ENCODE measurements at places on chromosomes 7 and 10.

DNA sequence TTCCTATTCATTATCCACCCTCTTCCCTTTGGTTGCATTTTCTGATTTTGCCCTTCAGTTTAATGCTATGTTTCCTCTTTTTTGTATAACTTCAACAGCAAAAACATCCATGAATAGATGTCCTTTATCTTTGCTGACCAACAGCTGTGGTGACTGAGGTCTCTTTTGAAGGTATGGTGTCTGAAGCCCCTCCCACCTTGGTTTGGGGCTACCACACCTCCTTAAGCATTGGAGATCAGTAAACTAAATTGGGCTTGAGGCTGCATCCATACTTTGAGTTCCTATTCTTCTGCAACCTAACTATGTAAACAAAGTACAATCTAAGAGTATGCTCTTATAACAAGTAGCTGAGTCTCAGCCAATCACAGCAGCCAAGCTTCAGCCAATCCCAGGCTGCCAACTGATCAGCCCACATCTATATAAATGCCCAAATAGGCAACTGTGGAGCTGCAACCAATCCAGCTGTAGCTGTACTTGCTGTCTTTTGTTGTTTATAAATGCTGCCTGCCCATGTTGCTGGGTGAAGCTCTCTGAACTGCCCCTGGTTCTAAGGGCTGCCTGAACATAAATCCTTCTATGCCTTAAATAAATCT, 69.4 kb upstream of the PDLIM1 start:
- DNase-seq: no peak

GRCh38 chr10:78130966-78131710, 97.5 kb downstream of the RPS24 start:
- DNase-seq: no peak

- no peak for DNase-seq
Observed at GRCh38 chr10:118594392-118595063, 920 bp downstream of the PRLHR start.

GRCh38 chr7:36766451-36766850, 42.2 kb upstream of the AOAH start:
- no peak for DNase-seq

DNA sequence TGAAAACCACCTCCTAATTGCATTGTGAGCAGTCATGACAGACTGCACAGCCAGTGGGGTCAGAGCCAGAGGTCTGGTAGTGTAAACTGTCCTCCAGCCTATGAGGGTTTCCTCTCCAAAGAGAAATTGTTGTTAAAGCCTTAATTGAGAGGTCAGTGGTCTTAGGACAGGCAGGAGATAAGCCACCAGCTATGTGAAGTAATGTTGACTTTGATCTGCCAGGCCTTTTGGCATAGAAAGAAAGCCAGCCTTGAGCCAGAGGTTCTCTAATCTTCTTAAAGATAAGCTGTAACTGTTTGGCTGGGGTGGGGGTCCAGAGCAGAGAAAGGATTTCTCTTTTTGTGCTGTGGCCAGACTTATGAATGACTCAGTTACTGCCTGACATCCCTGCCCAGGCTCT, 248.4 kb downstream of the WDR11 start:
- no peak for DNase-seq

DNA sequence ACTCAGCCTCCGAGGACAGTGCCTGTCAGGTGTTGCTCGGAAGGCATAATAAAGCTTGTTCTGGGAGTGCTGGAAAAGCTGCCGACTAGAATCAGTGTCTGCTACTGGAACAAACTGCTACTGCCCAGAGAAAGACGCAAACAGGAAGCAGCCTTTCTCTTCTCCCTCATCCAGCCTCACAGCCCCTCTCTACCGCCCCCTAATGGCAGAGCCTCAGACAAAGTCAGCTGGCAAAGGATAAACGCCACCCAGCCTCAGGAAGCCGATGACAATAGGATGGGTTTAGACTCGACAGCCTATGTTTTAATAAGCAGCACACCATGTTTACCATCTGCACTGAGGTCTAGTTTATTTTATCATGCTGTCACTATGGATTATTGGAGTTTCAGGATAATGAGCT, 169.5 kb upstream of the LYZL1 start:
- peak; percentile 7 for DNase-seq

DNA sequence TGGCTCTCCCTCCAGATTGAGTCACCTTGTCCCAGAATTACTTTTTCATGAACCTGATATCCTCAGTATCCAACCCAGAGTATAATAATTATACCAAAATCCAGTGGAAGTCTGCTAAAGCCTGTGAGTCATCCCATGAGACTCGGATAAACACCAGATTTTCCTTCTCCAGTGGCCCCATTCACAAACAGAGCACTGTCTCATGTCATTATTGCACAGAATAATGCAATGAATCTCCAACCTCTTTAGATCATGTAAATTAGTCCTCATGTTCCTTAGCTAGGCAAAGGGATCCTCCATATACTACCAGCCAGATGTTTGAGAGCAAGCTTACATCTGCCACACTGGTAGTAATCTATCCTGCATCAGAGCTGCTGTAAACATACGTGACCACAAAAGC, 89.0 kb downstream of the AMPH start:
- no peak for DNase-seq

DNA sequence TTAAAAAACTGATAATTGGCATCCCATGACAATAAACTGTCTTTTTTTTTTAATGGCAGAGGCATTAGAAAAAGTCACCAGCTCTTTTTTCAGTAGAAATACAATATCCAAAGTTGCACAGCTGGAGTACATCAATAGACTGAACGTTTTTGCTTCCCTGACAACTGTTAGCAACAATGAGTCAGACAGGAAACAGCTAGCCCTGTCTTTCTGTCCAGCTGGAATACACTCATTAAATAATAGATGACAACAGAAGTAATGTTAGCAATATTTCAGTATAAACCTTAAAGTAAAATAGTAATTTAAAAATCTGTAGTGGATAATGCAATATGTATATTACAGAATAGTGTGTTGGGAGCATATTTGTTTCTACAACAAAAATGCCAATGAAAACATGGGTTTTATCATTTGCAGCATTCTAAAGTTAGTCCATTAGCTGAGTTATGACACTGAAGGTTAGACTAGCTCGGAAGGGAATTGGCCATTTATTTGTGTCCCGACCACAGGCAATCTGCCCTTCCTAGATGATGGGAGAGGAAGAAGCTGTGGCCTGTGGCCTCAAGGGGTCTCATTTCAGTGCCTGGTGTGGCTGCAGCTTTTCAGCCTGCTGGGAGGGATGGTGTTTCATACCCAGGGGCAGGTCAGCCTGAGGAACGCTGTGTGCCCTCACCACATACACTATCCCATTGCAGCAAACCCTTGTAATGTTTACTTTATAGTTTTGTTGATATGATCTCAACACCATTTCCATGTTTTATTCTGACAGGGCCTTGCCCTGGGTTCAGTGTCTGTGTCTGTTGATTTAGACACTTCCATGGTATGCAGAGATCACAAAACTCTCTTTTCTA, 173.3 kb downstream of the SLC16A9 start:
- peak; percentile 2 for DNase-seq

- DNase-seq: peak; percentile 8
Observed at GRCh38 chr10:5070648-5071410, 23.4 kb upstream of the AKR1C3 start.
